Endodermal cell (in vitro differentiated cells): ENCODE measurements at places on chromosomes 4 and X. TPM values are rescaled to one million over a fixed set of nuclear protein-coding genes. Genes with fewer than 3 reads are reported as not detected.

BMPR1B gene
- 3.6 and 5.1 TPM in 2 replicates for total RNA-seq

CCNB3 gene
- 0.07 to 0.13 TPM in 2 of 3 replicates, not detected in the other for total RNA-seq

ADGRG2 gene
- total RNA-seq: 5.9 to 12.7 TPM (median 6.5 TPM) in 3 replicates

CNGA1 gene
- 0.66 TPM in 1 of 2 replicates, not detected in the other for total RNA-seq

PARM1 gene
- total RNA-seq: 1.1 and 1.6 TPM in 2 replicates

RENBP gene
- total RNA-seq: 12.0 and 13.9 TPM in 2 replicates

ZNF518B gene
- total RNA-seq: 43.1 and 46.2 TPM in 2 replicates

SLAIN2 gene
- total RNA-seq: 42.1 and 42.9 TPM in 2 replicates

- H3K4me3 ChIP-seq: no peak overlapping the region
- no peaks in the 10 kb centered on the region for H3K4me1 ChIP-seq
- DNase-seq: no peak
- H3K27me3 ChIP-seq: no peaks in the 10 kb centered on the region
These were observed 77.6 kb upstream of the PCDH7 start for GRCh38 chr4:30642567-30642966.

GRCh38 chr4:22237155-22237751 lies 278.6 kb downstream of the ADGRA3 start:
- DNase-seq: peak; percentile 93
- H3K27ac ChIP-seq: no peak overlapping the region
- H3K4me3 ChIP-seq: no peak overlapping the region
- H3K4me1 ChIP-seq: peaks cover 5% of the 10 kb centered on the region
- H3K27me3 ChIP-seq: peaks cover 5% of the 10 kb centered on the region

- H3K27ac ChIP-seq: no peak overlapping the region
- H3K36me3 ChIP-seq: peaks cover 73% of the 10 kb centered on the region
- H3K4me1 ChIP-seq: no peaks in the 10 kb centered on the region
- no peak for DNase-seq
- no peak overlapping the region for H3K4me3 ChIP-seq
- no peaks in the 10 kb centered on the region for H3K27me3 ChIP-seq
These were observed 55.8 kb downstream of the LRP2BP start for GRCh38 chr4:185339941-185340340.

GRCh38 chr4:68074397-68074796 lies 55.3 kb downstream of the TMPRSS11F start:
- peaks cover 14% of the 10 kb centered on the region for H3K4me1 ChIP-seq
- H3K4me3 ChIP-seq: no peak overlapping the region
- H3K27ac ChIP-seq: no peak overlapping the region
- H3K36me3 ChIP-seq: no peaks in the 10 kb centered on the region
- no peaks in the 10 kb centered on the region for H3K27me3 ChIP-seq
- no peak for DNase-seq

- H3K27me3 ChIP-seq: no peaks in the 10 kb centered on the region
- no peak overlapping the region for H3K4me3 ChIP-seq
- H3K4me1 ChIP-seq: no peaks in the 10 kb centered on the region
- peaks cover 74% of the 10 kb centered on the region for H3K36me3 ChIP-seq
- H3K27ac ChIP-seq: no peak overlapping the region
These were observed 53.8 kb upstream of the TBC1D14 start for GRCh38 chr4:6855692-6856297.

- H3K4me3 ChIP-seq: no peak overlapping the region
- no peak for DNase-seq
- H3K27me3 ChIP-seq: no peaks in the 10 kb centered on the region
- H3K27ac ChIP-seq: no peak overlapping the region
These were observed 362.2 kb downstream of the FGF13 start for GRCh38 chrX:138349351-138349750.

GRCh38 chrX:131477498-131477897 lies 66.4 kb upstream of the OR13H1 start:
- H3K4me3 ChIP-seq: no peak overlapping the region
- peak; percentile 61 for DNase-seq
- H3K27ac ChIP-seq: no peak overlapping the region

GRCh38 chr4:140018931-140019618 lies 134.9 kb downstream of the MAML3 start:
- no peak overlapping the region for H3K27ac ChIP-seq
- no peak for DNase-seq
- no peaks in the 10 kb centered on the region for H3K27me3 ChIP-seq
- H3K36me3 ChIP-seq: peaks cover 12% of the 10 kb centered on the region

- no peak for DNase-seq
- no peaks in the 10 kb centered on the region for H3K36me3 ChIP-seq
- H3K27me3 ChIP-seq: no peaks in the 10 kb centered on the region
- H3K4me3 ChIP-seq: no peak overlapping the region
- H3K4me1 ChIP-seq: no peaks in the 10 kb centered on the region
These were observed 6.7 kb upstream of the LRBA start for GRCh38 chr4:151021637-151022334.

DNA sequence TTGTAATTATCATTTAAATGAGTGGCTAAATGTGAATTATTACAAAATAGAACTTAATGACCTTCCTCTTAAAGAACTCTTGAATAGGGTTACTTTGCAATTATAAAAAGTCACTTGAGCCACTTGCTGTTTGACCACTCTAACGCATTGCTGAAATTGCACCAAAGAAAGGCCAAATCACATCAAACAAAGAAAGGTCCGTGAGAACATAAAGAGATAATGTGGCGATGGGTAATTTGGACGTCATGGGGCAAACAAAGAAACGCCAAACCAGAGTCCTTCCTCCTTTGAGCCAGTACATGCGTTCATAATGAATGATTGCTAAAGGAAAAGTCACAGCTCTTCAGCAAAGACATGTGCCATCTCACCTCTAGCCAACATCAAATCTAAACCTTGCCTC lies 229.8 kb upstream of the STS start:
- no peaks in the 10 kb centered on the region for H3K4me1 ChIP-seq
- no peak overlapping the region for H3K27ac ChIP-seq
- H3K4me3 ChIP-seq: no peak overlapping the region

DNA sequence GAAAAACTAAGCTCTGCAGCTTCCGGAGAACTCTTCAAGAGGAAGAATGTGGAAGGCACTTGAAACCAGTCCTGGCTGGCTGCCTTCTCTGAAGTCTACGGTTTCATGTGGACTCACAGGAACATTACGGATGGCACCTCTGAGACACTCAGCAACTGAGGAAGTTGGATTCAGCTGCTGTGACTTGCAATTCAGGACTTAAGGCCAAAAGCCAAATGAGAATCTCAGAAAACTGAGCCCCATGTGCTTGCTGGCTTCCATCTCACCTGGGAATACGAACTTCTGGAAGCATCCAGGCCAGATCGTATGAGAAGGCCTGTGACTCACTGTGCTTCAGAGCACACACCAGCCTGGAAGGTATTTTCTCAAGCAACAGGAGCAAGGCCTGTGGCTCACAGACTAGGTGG lies 107.8 kb upstream of the GPC4 start:
- no peak overlapping the region for H3K27ac ChIP-seq
- no peak overlapping the region for H3K4me3 ChIP-seq
- H3K27me3 ChIP-seq: no peaks in the 10 kb centered on the region

DNA sequence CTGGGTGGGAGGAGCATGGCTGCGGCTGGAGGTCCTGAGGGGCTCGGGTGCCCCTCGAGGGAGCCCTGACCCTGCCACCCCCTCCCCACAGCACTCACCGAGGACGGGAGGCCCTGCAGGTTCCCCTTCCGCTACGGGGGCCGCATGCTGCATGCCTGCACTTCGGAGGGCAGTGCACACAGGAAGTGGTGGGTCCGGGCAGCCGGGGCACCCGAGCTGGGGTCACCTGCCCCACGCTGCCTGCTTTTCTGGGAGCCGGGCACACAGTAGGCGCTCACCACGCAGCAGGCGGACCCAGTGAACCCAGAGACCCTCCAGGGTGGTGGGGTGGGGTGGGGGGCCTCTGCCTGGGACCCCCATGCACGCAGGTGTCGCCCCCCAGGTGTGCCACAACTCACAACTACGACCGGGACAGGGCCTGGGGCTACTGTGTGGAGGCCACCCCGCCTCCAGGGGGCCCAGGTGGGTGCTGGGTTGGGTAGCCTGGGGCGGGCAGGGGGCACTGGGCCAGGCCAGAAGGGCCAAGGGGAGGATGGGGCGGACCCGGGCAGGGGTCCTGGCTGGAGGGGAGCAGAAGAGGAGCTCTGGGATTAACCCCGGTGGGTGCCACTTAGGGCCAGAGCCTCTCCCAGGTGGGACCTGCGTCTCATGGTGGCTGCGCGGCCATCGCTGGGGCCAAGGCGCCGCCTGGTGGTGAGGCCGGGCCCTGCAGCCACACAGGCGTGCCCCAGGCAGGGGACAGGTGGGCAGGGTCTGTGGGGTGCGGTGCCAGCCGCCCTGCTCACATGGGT lies 1.4 kb downstream of the HGFAC start:
- H3K27me3 ChIP-seq: no peaks in the 10 kb centered on the region
- no peak overlapping the region for H3K4me3 ChIP-seq
- no peaks in the 10 kb centered on the region for H3K4me1 ChIP-seq
- H3K27ac ChIP-seq: no peak overlapping the region

DNA sequence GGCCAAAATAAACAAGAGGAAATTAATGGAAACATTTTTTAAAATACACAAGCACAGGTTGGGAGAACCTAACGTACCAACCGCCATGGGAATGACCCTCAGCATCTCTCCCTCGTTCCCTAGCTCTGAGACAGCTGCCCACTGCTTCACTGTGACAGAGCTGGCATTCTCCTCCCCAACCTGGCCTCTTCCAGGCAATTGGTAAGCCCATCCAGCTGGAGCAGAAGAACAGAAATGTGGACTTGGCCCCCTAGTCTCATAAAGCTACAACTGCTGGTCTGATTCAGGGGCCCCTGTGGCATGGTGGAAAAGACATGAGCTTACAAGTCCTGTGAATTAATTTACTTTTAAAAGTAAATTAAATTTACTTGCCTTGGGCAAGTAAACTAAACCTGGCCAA lies 245.1 kb downstream of the PTTG2 start:
- no peaks in the 10 kb centered on the region for H3K36me3 ChIP-seq
- DNase-seq: no peak
- no peak overlapping the region for H3K4me3 ChIP-seq

GRCh38 chr4:138092060-138092459 lies 150.1 kb downstream of the SLC7A11 start:
- H3K4me3 ChIP-seq: no peak overlapping the region
- DNase-seq: no peak
- H3K36me3 ChIP-seq: no peaks in the 10 kb centered on the region
- no peaks in the 10 kb centered on the region for H3K27me3 ChIP-seq
